Tibial nerve (tissue), 4 donors: ENCODE measurements at places on chromosomes 3 and 15.

GRCh38 chr3:5231487-5231886, 44.0 kb downstream of the EDEM1 start:
- DNase-seq, result no peak

DNA sequence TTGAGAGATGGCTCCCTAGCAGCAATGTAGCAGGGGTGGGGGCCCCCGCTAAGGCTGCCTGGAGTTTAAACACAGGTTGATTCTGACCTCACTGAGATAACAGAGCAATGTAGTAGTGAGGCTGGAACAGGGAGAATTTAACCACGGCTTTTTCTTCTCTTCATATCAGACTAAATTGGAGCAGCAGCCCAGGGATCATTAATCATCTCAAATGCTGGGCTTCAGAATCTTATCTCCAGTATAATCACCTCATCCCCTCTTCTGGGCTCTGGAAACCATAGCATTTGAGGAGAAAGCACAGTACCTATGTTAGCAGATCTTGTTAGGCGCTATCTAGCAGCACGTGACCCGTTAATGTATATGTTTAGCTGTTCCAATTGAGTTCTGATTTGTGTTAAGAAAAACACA, 25.4 kb upstream of the DET1 start:
- no peak for DNase-seq

DNA sequence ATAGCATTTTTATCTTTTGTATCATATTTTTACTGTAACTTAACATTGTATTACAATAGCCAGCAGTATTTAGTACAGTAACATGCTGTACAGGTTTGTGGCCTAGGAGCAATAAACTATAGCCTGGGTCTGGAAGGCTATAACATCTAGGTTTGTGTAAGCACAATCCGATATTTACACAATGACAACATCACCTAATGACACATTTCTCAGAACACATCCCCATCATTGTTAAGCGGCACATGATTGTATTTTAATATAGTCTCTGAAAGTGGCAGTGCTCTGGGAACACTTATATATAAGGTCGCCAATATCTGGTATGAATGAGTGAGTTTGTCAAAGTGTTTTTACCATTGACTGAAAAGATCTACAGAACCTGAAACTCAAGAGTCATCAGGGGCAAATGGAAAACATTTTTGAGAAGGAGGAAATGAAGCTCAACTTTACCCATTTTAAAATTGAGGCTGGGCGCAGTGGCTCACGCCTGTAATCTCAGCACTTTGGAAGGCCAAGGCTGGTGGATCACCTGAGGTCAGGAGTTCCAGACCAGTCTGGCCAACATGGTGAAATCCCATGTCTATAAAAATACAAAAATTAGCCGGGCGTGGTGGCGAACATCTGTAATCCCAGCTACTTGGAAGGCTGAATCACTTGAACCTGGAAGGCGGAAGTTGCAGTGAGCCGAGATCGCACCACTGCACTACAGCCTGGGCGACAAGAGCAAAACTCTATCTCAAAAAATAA, 38.8 kb upstream of the TNFSF10 start:
- DNase-seq, result no peak

GRCh38 chr15:77243716-77244401, 172.9 kb upstream of the TSPAN3 start:
- DNase-seq, result no peak

DNA sequence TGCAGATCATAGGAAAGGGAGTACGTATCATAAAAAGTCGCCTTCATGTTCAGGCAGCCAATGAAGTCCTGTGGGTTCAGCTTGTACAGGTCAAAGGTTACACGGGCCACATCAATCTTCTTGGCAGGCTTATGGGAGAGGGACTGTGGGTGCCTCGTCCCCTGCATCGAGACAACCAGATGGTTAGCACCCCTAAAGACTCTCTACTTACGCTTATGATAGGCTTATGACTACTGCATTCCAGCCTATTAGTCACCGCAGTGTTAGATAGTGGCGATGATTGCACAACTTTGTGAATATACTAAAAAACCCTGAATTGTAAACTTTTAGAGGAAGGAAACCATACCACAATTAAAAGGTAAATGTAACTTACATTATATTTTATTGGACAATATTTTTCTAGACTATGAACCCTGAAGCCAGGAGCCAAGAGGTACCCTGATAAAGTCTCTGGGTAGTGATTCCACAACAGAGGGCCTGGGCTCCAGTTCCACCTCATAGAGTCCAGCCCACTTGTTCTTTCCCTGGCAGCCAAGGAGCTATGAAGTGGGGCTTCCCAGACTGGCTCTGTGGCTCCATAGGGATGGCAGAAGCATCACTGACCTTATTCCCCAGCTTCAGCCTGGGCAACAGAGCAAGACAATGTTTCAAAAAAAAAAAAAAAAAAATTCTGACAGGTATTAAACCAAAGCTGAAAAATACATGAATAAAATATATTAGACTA, 2.5 kb upstream of the FANCD2 start:
- DNase-seq, result no peak

DNA sequence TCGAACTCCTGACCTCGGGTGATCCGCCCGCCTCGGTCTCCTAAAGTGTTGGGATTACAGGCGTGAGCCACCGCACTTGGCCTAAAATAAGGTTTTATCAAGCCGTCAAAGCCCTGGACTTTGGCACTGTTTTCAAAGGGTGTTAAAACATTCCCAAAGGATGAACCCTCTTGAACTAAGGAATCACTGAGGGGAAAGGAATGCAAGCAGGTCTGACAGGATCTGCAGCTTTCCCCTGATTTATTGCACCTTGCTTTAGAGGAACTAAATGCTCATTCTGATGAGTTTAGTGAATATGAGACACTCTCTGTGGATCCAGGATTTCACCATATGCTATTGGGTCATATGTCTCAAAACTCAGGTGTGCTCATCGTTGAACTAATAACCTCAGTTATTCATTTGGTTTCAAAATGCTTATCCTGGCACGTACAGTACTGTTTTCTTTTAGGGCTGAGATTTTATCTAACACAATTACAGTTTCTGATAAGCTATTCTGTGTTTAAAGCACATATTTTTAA, 63.0 kb upstream of the TSC22D2 start:
- no peak for DNase-seq

- DNase-seq, result no peak
Observed at GRCh38 chr3:10575601-10576160, 70.3 kb upstream of the ATP2B2 start.

DNA sequence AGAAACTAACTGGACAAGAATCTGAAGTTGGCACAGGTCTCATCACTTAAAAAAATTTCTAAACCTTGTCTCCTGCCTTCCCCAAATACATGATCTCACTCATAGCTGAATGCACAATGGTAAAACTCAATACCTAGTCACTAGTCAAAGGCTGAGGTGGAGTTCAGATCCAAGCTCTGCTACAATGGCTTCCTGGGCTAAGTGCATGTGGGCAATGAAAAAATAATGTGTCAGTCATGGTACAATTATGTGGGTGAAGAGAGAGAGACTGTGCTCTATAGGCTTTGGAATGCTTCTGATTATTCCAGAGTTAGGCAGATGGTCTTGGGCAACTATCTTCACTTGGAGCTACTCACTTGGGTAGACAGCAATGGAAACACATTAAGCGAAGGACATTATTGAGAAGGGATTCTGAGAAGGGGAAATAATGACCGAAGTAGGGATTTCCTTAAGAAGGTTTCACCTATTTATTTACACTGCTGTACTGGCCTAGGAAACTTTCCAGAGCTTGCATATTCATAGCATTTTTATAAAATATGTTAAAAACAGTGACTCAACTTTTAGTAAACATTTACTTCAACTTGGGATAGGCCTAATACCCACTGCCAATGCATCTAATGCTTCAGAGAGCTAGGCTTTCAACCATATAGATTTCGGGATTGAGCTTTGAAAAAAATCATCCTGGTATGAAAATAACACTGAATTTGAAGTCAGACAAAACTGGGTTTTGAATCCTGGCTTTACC, 58.7 kb upstream of the PLXND1 start:
- DNase-seq, result no peak

- DNase-seq, result no peak
Observed at GRCh38 chr3:190325923-190326322, 3.7 kb upstream of the CLDN1 start.

- DNase-seq, result no peak
Observed at GRCh38 chr3:42742688-42743087, 30.4 kb downstream of the CCDC13 start.

- DNase-seq, result no peak
Observed at GRCh38 chr15:25465835-25466234, 27.0 kb upstream of the UBE3A start.

- DNase-seq, result no peak
Observed at GRCh38 chr3:62705721-62706120, 169.5 kb downstream of the CADPS start.

DNA sequence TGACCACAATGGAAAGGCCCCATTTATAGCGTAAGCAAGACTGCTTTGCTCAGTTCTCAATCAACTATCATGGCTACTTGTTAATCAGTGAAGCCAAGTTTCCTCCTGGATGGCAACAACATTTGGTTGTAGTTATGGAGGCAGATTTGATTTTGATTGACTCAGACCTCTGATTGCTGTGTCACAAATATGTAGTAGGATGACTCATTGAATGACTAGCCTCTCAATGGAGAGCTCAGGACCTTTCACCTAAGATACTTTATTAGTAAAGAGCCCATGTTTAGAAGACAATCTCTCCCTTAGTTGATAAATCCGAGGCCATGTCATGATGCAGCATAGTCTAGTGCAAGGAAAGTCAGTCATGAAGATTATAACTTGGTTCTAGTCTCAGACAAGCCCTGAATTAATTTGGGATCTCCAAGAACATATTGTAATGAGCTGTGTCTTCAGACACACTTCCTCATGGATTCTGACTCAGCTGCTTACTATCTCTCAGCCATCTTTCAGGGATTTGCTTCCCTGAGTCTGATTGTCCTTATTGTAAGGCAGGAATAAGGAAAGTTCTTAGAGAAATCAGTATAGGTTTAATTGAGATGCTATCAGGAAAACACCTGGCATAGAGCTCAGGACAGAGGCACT, 397.4 kb upstream of the TMCO5A start:
- DNase-seq, result no peak

- DNase-seq, result no peak
Observed at GRCh38 chr3:182848906-182849305, 55.6 kb downstream of the ATP11B start.

GRCh38 chr3:181955566-181955965, 243.8 kb downstream of the SOX2 start:
- no peak for DNase-seq

GRCh38 chr15:71746719-71747118, 63.6 kb upstream of the NR2E3 start:
- no peak for DNase-seq

DNA sequence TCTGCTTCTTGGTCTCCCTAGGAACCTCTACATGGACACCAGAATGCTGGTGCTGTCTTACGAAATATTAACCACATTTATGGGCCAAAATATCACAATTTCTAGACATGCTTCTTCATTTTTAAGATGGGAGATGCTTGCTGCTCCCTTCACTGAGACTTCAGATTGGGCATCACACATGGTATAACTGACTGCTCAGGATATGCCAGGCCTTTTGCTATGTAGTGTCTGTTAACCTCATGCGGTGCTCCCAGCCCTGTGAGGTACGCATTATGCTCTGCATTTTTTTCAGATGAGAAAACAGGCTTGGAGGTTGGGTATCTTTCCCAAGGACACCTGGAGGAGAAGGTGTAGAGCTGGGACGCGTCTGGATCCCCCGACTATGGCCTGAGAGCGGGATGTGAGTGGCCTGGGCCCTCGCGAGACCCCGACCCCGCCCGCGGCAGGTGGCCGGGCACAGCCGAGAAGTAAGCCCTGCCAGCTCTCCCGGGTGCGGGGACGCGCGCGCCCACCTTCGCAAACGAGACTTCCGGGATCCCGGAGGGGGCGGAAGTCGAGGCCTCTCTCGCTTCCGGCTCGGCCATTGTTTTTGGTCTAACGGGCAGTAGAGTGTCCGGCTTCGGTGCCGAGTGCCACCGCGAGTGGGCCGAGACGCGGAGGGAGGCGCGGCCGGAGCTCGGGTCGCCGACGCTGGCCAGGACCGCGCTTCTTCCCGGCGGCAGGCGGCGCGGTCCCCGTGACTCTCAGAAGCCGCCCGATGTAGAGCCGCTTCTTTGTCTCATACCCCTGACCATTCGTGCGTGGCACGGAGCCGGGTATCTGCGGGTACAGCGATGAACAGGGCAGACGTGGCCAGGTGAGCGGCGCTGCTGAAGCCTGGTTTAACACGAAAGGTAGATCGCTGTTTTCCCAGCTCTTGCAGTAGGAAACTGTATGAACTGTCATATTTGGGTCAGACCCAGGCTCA, at the start of gene ZKSCAN7:
Gene ZKSCAN7, plus strand, starts transcription at position 568 of the 967 bp plus-strand sequence. CDS start 1,855 bp downstream, outside the sequence.
- peak; percentile 14 for DNase-seq

DNA sequence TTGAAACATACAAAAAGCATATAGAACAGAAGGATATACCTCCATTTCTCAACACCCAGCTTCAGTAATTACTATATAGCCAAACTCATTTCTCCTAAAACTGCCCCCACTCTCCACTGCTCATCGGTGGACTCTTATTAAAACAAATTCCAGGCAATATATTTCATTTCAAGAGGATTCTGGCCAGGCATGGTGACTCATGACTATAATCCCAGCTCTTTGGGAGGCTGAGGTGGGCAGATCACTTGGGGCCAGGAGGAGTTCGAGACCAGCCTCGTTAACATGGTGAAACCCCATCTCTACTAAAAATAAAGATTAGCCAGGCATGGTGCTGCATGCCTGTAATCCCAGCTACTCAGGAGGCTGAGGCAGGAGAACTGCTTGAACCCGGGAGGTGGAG, 40.9 kb downstream of the SNX4 start:
- DNase-seq, result no peak

DNA sequence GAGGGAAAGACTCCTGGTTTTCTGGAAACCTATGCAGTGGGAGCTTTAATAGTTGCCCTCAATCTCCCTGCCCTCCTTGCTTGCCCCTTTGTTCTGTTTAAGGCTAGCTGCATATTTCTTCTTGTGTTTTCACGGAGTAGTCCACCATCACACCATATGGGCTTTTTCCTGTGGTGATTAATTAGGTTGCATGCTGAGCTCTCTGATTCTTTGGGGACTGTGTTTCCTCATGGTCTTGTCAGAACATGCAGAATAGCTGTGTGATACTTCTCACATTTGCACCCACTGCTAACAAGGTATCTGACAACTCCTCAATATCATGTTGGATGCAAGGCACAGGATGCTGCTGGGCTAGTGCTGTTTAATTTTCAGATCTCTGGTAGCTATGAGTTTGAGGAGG, 139.6 kb downstream of the PTPRG start:
- no peak for DNase-seq

GRCh38 chr15:56919031-56919608, 676 bp downstream of the TCF12 start:
- no peak for DNase-seq

DNA sequence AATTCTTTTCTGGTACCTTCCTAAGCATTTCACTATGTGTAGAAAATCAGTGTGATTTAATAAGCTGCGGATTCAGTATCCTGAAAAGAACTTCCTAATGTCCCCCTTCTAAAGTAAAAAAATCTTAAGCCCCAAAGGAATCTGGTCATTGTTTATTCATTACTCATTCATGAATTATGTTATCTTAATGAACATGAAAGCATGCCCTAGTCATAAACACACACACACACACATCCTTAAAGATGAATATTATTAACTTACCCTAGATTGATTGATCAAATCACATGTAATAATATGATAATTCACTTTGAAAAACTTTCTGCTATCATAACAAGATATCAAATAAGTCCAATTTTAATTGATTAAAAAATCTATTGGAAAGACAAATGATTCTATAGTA, 96.4 kb upstream of the BFSP2 start:
- DNase-seq, result no peak
